ENCODE measurements at places on chromosomes 7 and 10.

DNA sequence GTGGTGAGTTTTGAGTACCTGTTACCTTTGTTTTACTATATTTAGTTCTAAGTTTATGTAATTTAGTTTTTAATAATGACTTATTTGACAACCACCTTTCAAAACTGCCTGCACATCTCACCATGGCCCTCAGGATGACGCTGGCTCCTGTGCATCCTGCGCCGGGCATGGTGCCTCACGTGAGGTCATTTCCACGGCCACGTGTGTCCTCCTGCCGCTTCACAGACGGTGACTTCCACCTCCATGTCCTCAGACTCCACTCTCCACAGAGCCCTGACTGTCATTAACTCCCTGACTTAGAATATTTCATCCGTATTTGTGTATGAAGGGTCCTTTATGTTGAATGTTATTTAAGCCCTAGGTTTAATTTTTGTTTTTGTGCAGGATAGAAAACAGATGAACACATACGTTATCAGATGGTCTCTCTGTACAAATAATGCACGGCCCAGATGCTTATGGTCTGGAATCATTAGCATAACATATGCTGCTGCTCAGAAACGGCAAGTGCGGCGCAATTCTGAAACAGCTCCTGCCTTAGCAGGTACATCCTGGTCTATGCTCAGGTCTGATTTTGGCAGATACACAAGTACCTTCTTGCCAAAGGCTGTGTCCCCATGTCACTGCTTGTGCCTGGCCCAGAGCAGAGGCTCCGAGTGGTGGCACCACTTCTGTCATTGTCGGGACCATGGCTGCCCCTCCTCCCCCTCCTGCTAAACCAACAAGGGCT, 155.8 kb downstream of the WDR37 start:
- no peak for DNase-seq

- DNase-seq: no peak
These were observed 123.5 kb upstream of the BMPER start for GRCh38 chr7:33781796-33782195.

GRCh38 chr7:120060281-120060680, 212.7 kb upstream of the KCND2 start:
- DNase-seq: peak; percentile 60

- no peak for DNase-seq
These were observed 22.0 kb upstream of the GSAP start for GRCh38 chr7:77438131-77438530.

- no peak for DNase-seq
These were observed 76.5 kb downstream of the PPP1R17 start for GRCh38 chr7:31763548-31763947.

DNA sequence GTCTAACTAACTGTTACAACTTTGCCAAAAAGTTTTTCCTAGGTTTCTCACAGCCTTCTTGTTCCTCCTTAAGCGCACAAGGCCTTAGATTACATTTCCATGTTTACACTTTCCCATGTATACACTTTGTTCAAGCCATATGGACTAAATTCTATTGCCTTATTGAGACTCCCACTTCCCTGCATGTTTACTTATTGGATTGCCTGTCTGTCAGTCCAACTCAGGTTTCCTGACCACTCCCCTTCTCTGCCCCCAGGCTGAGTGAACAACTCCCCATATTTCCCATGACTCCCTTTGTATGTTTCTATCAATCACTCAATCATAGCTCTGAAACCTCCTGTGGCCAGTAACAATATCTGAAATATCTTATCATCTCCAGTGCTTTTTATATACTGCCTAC, 43.0 kb downstream of the SLC25A40 start:
- DNase-seq: no peak

DNA sequence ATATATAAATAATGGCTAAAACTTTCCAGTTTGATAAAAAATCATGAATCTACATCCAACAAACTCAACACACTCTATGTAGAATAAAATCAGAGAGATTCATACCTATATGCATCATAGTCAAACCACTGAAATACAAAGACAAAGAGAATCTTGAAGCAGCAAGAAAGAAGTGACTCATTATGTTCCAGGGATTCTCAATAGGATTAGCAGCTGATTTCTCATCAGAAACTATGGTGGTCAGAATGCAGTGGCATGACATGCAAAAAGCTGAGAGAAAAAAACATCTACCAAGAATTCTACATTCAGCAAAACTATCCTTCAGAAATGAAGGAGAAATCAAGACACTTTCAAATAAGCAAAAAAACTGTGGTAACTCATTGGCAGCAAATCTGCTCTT, 187.4 kb downstream of the RNLS start:
- DNase-seq: peak; percentile 24

DNA sequence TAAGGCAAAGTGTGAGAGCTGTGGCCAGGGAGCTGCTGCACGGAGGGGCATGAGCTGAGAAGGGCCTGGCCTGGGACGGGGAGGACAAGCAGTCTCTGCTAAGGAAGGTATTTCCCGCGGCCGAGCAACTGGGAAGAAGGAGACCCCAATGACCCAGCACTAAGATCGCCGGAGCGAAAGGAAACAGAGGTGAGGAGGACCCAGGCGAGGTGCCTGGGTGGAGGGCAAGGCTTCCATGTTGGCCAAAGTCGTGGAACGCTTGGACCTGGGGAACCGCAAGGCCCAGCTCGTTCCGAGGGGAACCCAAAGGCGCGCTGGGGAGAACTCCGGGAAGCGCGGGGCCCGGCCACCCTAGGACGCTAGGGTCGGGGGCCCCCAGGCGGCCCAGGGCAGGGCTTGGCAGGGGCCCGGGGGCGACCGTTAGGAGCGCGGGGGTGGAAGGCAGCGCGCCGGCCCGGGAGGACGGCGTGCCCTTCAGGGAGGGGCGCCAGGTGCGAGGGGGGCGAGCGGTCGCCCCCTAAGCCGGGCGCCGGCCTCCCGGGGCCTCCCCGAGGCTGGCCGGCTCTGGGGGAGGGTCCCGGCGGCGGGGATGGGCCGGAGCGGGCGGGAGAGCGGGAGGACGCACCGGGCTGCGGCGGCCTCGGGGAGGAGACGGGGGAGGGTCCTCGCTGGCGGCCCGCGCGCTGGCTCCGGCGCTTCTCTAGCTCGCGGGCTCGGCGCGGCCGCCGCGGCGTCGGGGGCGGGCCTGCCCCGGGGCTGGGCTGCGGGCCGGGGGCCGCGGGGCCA, 545 bp downstream of the GIGYF1 start:
- no peak for DNase-seq

- DNase-seq: no peak
These were observed 66.9 kb upstream of the DOCK1 start for GRCh38 chr10:126838316-126838715.

DNA sequence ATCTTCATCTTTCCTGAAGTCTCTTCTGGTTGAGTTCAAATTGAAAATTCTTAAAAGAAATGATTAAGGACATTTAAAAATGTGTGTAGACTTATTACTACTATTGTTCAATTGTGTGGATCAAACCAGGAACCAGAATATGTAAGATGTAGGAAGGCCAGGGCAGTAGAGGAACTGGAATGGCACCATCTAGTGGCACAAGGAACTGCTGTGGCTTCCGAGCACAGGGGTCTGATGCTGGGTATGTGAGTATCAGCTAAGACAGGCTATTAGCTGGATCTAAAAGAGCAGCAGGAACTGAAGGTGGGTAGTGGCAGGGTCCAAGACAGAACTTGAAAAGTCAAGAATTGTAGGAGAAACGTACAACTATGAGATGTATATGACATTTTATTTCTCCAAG, 247.3 kb downstream of the SEMA3A start:
- peak; percentile 10 for DNase-seq

DNA sequence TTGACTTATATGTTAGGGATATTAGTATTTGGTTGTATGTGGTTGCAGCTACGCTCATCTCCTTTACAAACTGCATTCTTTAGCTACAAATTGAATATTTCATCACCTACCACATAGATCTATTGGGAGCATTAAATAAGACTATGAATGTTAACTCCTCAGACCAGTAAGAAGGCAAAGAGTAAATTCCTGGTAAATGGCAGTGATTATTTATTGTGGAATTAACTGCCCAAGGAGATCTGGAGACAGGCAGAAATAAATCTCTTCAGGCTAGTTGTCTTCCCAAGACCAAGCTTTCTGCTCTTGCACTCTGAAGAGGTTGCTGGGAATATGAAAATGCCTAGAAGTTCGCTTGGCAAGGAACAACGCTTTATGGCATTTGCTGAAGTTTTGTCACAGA, 74.6 kb downstream of the ANLN start:
- DNase-seq: no peak

DNA sequence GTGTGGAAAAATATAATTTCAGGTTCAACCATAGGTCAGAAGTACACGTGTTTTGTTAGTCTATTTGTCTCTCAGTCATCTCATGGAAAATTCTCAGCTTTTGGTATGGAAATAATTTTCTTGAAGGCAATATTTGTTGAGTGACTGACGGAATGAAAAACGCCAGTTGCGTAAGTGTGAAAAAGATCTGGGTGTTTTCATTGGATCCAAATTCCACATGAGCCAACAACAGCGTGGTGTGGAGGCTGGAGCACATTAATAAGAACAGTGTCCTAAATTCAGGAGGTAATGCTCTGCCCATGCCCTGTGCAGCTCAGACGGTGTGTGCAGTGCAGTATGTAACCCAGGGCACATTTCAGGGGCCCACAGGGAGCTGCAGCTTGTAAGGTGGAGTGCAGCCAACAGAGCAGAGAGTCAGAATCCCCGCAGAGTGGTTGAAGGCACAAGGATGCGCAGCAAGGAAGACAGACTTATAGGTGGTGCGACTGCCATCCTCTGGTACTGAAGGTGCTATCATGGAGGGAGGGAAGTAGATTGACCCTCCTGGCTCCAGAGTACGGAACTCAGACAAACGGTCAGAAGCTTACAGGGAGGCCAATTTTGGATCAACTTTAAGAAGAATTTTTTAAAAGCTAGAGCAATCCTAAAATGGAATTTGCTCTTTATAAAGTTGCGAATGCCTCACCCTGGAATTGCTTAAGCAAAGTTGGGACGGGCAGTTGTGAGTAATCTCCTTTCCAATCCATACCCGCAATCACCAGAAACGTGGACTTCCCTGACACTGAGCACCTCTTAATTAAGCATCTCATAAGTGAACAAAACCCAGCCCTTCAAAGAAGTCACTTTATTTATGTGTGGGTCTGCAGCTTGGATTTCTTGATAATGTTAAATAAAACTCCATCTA, 38.0 kb downstream of the EGFR start:
- no peak for DNase-seq

- DNase-seq: no peak
These were observed 874.6 kb downstream of the LRMDA start for GRCh38 chr10:76305930-76306615.

- DNase-seq: no peak
These were observed 16.7 kb downstream of the ELN start for GRCh38 chr7:74044366-74045350.

- no peak for DNase-seq
These were observed 90.3 kb downstream of the CCNY start for GRCh38 chr10:35426657-35427056.

DNA sequence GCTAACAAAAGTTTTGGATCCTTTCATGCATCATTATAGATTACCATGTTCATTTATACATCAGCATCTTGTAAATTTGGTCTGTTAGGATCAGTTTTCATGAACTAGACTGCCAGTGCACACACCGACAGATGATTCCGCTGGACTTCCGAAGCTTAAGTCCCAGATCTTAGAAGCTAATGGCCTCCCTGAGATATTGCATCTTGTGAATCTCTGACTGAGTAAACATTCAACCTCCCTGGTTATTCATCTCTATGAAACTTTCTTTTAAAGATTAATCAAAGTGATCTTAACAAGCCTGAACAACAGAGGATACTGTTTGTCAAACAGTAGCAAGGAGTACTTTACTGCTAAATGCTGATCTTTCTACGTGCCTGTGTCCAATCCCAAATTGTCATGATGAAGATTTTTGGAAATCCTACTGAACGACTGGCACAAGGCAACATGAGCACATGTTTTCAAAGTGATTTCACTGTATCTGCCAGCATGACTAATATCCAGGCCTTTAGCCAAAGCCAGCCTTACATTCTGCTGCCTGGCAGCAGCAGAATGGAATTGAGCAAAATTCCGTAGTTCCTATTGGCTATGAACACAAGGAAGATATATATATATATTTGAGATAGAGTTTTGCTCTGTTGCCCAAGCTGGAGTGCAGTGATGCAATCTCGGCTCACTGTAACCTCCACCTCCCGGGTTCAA, 91.3 kb upstream of the ANK3 start:
- peak; percentile 91 for DNase-seq

GRCh38 chr10:86373828-86374227, 7.2 kb upstream of the GRID1 start:
- no peak for DNase-seq

- no peak for DNase-seq
These were observed 91.2 kb downstream of the SPAG6 start for GRCh38 chr10:22436526-22436892.

DNA sequence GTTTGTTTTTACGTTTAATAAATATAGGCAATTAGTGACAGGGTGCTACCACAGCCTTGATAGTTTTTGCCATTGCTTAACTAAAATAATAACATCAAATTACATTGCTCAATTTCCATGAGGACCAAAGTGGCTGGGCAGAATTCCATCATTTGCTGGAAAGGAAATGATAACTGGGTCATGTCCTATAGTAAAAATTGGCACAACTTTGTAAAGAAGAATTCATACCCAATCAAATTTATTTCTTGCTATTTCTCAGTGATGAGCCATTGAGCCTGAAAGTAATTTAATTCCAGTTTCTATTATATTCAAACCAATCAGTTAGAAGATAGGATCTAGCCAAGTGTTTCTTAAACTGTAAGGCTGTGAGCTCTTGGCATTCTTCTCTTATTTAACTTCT, 102.2 kb upstream of the CTTNBP2 start:
- no peak for DNase-seq
